Right lung (tissue), 10 donors: ENCODE measurements at places on chromosomes 11 and 22. TPM values are rescaled to one million over a fixed set of nuclear protein-coding genes. Genes with fewer than 3 reads are reported as not detected.

DNA sequence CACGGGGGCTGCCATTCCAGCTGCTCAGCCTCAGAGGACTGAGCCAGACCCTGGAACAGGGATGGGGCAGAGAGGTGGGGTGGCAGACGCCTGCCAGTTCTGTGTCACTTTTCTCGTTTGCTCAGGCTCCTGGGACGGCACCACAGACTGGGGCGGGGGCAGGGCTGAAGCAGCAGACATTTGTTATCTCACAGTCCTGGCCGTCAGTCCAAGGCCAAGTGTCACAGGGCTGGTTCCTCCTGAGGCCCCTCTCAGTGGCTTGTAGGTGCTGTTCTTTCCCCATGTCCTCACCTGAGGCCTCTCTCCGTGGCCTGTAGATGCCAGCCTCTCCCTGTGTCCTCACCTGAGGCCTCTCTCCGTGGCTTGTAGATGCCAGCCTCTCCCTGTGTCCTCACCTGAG lies 24.7 kb downstream of the TPCN2 start:
- DNase-seq: no peak

Gene KLHL35
- polyA plus RNA-seq: 1.1 TPM

GRCh38 chr11:65442842-65443331 lies 20.3 kb downstream of the NEAT1 start:
- DNase-seq: no peak

Gene DAGLA
- polyA plus RNA-seq: 3.9 TPM

- peak; percentile 37 for DNase-seq
These were observed 58.6 kb downstream of the SC5D start for GRCh38 chr11:121351083-121351630.
